ENCODE measurements at places on chromosomes 16 and 17.

DNA sequence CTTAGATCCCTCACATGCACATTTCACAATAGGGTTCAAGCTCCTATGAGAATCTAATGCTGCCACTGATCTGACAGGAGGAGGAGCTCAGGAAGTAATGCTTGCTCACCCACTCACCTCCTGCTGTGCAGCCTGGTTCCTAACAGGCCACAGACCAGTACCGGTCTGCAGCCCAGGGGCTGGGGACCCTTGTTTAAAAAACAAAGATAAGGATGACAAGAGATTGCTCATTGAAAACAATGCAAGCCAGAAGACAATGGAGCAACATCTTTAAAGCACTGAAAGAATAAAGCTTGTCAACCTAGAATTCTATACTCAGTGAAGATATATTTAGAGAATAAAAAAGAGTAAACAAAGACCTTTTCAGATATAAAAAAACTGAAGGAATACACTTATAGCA is 22.8 kb upstream of the FA2H start:
- no peak for DNase-seq

GRCh38 chr16:3092501-3092941 is 6.6 kb downstream of the ZSCAN10 start:
- no peak for DNase-seq

GRCh38 chr17:41451154-41451728 is 10.5 kb upstream of the KRT38 start:
- no peak for DNase-seq

DNA sequence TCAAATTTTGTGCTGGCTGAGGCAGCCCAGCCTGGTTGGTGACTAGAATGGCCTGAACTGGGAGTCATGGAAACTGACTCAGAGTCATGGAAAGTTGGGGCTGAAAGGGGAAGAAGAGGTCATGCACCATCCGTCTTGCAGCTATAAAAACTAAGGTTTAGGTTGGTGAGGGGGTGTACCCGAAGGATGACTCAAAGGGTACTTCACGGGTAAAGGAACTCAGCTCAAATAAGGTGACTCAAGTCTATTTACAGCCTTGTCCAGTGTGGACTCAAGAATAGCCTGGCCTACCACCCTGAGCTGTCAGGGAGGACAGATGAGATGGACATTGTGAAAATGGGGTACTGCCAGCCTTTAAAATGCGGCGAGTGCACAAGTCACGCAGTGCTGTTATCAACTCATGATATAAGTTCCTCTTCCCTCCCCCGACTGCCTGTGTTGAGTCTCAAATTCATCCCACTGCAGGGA is 18.6 kb downstream of the CD300LB start:
- no peak for DNase-seq

GRCh38 chr16:10738231-10739077 is 5.2 kb upstream of the NUBP1 start:
- DNase-seq, result no peak

GRCh38 chr17:14299280-14300141 is 1.4 kb upstream of the HS3ST3B1 start:
- no peak for DNase-seq

DNA sequence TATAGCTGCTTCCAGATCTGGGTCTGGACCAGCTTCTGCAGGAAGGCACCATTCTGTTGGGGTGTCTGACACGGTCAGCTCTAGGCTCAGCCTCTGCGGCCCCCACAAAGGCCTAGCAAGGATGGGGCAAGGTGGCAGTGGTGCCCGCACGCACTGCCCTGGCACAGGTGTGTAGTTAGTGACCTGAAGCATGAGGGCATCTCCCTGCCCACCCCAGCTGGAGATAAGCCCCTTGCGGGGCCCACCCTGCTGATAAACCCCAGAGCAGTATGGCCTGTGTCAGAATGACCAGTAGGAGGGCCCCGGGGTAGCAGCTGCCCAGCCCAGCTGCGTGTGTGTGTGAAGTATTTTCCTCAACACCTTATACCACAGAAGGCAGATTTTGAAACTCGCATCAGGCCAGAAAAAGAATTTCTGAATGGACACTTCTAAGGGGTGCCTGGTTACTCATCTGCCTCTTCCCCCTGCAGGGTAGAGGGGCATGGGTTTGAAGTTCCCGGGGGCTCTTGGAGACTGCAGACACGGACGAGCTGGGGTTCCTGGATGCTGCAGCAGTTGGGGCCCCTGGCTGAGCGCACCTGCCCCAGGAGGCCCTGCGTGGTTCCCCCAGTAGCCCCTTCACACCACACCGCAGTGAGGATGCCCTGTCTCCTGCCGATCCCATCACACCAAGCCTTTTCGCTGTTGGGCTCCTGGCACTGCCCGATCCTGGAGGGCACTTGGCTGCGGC is 4.5 kb downstream of the ARHGDIA start:
- DNase-seq, result no peak

DNA sequence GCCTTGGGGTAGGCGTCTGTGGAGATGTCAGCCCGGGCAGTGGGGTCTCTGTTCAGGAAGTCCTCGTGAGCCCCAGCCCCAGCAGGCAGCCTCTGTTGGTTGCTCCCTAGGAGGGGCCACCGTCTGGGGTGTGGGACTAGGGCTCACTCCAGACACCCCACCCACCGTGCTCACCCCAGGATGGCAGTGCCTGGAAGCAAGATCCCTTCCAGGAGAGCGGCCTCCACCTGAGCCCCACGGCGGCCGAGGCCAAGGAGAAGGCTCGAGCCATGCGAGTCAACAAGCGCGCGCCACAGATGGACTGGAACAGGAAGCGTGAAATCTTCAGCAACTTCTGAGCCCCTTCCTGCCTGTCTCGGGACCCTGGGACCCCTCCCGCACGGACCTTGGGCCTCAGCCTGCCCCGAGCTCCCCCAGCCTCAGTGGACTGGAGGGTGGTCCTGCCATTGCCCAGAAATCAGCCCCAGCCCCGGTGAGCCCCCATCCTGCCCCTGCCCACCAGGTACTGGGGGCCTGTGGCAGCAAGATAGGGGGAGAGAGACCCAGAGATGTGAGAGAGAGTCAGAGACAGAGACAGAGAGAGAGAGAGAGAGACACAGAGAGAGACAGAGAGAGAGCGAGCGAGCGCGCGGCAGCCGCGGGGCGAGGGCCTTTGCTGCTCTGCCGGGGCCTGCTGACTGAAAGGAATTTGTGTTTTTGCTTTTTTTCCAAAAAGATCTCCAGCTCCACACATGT is 9.8 kb downstream of the NTHL1 start:
- DNase-seq, result no peak

DNA sequence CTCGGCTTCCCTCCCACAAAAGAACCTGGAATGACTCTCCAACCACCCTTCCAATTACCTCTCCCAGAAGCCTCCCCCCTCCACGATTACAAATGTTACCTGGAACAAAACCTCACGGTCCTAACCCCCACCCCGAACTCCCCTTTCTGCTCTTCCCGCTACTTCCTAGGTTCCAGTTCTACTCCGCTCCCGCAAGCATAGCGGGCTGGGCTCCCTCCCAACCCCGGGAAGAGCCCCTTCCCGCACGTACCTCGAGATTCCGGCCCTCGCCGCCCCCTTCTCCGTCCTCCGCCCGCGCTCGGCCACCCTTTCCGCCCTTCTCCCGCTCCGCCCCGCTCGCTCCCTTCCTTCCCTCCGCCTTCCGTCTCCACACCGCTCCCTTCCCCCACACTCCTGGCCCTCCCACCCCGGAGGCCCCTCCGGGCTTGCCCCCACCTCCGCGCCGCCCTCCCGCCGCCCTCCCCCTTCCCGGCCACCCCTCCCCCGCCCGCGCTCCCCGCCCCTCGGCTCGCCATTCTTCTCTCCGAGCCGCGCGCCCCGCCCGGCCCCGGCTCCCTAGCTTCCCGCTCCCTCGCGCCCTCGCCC is 457 bp downstream of the CHTF8 start:
- DNase-seq, result no peak

DNA sequence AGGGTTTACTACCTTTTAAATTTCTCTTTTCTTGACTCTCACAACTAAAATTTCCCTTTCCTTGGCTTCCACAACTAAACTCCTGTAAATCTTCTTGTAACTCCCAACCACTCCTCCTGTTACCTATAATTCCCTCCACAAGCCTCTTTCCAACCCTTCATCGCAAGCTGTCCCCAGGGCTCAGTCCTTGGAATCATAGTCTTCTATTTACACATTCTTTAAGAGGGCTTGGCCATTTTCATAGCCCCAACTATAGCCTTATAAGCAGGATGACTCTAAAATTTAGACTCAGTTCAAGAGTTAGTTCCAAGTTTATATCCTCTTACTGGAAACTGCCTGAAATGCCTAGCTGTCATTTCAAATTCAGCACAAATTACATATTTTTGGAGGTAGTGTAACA is 23.9 kb downstream of the GLG1 start:
- DNase-seq, result no peak

DNA sequence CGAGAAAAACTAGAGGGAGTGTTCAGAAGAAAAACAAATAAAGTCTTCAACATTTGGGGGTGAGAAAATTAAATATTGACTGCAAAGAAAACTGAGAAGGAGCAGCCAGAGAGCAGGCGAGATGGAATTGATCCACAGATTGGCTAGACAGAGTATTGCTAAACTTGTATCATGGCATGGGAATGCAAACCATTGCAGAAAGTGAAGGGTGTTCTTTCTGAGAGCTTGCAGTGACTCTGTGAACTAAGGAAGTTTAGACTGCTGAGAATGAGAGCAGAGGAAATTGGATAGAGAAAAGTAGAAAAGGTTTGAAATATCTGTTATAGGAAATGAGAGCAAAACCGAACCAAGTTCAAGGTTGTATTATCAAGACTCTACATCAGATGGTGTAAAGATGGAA is 191.5 kb downstream of the HS3ST3A1 start:
- DNase-seq, result no peak

DNA sequence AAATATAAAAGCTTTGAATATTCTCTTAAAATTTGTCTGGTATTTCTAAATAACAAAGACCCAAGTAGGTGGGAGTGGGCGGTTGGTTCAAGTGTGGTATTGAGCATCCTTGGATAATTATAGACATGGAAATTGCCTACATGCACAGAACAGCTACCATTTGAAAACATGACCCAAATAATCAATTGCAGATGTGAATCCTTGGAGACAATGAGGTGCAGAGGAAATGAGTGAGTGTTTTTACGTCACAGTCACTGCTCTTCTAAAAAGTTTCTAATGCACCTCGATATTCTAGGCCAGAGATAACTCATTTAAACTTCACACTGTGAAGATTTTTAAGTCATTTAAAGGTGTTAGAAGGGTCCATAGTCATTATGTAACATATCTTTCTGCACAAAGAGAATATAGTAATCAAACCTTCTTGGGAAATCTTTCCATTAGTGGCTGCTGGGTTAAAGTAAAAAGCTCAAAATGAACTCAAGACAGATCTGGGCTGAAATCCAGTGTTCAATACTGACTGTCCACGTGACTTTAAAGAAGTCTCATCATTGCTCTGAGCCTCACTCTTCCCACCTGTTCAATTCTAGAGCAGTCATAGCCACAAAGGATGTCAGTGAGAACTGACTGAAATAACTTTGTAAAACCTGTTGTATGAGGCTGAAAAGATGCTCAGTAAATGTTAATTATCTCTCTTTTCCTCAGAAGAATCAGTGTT is 144.5 kb downstream of the CDH11 start:
- no peak for DNase-seq

DNA sequence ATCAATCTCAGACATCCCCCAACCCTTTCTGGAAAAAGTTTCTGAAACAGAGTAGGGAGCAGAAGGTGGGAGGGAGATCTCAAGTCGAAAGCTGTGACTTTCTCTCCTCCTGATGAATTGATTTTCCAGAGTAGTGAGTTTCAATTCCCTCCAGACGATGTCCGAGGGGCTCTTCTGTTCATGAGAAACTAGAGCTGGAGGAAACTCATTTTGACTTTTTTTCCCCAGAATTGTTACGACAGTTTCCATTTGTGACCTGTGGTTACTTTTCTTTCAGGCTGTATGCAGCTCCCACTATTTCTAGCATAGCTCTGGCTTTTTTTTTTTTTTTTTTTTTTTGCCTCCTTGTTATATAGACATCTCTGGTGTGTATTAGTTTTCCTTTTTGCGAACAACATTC is 422.1 kb upstream of the SALL1 start:
- DNase-seq, result no peak

DNA sequence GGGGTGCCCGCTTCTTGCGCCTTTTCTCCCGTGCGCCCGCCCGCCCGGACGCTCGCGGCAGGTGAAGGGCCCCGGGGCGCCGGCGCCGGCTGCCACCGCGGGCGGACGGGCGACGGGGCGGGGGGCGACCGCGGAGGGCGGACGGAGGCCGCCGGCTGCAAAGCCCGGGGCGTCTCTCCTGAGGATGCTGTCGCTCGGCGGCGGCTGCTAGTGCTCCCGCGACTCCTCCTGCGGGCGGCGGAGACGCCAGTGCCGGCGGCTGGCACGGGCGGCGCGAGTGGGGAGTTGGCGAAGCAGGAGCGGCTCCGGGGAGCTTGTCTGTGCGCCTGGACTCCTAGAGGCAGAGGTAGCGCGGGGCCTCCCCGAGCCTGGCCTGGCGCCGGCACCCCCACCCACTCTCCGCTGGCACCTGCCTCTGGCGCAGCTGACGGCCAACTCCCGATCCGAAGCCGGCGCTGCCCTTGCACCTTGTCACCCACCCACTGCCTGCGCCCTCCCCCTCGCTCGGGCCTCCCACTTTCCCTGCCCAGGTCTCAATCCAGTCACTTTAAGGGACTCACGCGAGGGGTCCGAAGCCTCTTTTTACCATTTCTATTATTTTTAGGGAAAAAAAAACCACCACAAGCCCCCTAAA is at the start of gene FAM20A:
TSS of gene FAM20A (minus strand) at position 437 of the 634 bp plus-strand sequence. CDS start 701 bp downstream, outside the sequence.
- DNase-seq, result no peak

GRCh38 chr17:57662644-57663308 is 82.3 kb downstream of the CCDC182 start:
- DNase-seq, result peak; percentile 96

GRCh38 chr17:2700491-2701141 is 10.9 kb downstream of the CLUH start:
- DNase-seq, result no peak

DNA sequence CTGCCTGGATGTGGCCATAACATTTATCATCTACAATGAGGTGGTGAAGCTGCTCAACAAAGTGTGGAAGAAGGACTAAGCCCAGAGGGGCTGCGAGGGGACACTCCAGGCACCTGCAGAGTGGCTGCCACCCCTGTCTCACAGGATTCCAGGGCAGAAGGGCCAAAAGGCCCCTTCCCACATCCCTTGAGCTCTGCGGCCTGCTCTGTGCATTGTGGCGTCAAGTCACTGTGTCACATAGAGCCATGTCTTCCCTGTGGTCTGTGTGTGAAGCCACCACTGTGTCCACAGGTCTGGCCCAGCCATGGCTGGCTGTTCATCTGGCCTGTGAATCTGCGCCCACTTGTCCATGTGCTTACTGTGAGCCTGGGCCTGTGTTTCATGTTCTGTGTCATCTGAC is 1714.6 kb downstream of the TP53TG3F start:
- DNase-seq, result no peak

DNA sequence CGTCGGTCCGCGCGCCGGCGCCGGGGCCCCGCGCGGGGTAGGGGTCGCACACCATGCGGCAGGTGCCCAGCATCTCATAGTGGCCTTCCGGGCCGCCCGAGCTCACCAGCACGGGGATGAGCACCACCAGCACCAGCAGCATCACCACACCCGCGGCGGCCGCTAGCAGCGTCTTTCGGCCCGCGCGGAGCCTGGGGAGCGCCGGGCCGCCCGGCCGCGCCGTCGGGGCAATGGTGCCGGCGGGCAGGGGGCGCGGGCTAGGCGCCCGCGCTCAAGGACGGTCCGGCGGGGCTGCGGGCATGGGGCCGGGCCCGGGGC is 237 bp downstream of the C1QL1 start:
- no peak for DNase-seq

GRCh38 chr16:17323171-17323570 is 147.6 kb downstream of the XYLT1 start:
- DNase-seq, result no peak

- DNase-seq, result no peak
Observed at GRCh38 chr17:77700165-77700881, 258.2 kb upstream of the TNRC6C start.
